Activated CD8-positive, alpha-beta memory T cell treated with anti-CD3 and anti-CD28 coated beads, Interleukin-2, amount 10 ng/mL, durations not matched to agents 7 days and 5 days (primary cell): ENCODE measurements at places on chromosomes 13 and 19. TPM values are rescaled to one million over a fixed set of nuclear protein-coding genes. Genes with fewer than 3 reads are reported as not detected.

TUBB4A gene
- total RNA-seq = 7.5 TPM

ZNF763 gene
- total RNA-seq = 0.98 TPM

CUL4A gene
- total RNA-seq = 76.0 TPM

IZUMO4 gene
- 10.1 TPM for total RNA-seq

GPC6 gene
- total RNA-seq = not detected

TMEM238 gene
- 23.0 TPM for total RNA-seq

SPINT2 gene
- total RNA-seq = 15.6 TPM

FBXO17 gene
- not detected for total RNA-seq
